Posterior cingulate gyrus (tissue), 11 donors: ENCODE measurements at places on chromosomes 12 and 14.

DNA sequence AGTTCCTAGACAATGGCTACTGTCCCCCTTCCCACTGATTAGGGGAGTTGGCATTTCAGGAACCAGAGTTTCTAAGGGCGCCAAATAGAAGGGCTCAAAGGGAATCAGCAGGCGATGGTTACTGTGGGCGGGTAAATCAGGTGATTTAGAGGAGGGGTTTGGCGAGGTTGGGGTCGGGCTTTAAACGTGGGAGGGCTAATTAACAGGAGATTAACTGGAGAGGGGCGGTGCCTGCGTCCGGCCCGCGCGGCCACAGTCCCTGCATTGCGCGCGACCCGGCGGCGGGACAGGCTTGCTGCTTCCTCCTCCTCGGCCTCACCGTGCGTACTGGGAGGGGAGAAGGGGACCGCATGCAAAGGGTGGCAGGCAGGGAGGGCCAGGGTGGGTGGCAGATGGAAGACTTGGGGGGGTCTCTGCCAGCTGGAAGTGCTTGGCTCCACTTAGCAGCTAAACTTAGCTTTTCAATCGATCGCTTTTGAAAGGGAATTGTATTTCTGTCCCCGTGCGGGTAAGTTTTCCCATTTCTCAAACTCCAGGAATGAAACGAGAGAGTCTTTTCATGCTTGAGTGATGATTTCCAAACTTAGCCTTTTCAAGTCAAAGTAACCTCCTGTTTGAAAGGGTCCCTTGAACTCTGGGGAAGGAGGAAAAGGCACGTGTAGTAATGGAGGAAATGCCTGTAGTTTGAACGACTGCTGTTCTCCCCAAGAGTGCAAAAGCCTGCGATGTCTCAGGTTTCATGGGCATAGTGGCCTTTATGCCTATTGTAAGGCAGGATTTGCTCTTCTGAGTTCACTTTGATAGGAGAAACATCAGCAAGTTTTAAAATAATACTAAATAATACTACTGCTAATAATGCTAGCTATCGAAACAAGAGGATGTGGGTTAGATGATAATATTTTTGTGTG lies at the start of gene MGST1:
Gene MGST1 (plus strand): TSS at position 255 of the 908 bp plus-strand sequence. CDS start 6,608 bp downstream, outside the sequence.
- no peak for DNase-seq

GRCh38 chr12:48994224-48995085 lies 4.7 kb downstream of the DDN start:
- no peak for DNase-seq

DNA sequence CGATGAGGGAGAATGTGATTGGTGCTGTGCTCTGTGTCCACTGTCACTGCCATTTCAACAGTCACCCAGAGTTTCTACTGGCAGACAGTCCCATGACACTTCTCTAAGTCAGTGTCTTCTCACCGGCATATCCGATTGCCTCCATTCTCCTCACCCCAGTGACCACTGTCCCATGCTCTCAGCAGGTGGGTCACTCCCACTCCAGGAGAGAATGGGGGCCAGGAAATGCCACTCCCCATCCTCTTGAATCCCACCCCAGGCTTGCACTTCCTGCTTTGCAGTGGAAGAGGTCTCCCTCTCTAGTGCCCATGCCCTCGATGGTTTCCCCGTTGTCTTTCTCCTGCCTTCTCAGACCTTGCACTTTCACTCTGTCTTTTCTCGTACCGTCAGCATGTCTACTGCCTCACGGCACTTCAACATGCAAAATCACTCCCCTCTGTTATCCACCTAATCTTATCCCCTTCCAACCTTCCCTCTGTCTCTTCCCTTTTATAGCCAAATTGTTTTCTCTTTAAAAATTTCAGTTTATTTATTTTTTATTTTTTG lies 2.2 kb upstream of the EP400 start:
- no peak for DNase-seq

DNA sequence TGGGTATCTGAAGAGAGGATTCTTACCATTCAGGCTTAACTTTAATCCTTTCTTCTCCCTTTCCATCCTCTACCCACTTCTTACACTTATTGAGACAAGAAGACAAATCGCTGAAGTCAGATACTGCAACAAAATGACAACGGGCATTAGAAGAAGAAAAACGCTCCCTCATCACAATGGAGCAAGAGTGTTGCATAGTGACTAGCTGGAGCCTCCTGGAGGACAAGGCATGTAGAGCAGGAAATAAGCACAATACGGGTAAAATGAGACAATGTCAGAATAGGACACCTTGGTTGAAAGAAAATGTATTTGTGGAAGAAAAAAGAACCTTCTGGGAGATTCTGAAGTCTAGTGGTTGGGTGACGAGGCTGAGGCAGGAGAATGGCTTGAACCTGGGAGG lies 501.0 kb downstream of the RERGL start:
- no peak for DNase-seq

DNA sequence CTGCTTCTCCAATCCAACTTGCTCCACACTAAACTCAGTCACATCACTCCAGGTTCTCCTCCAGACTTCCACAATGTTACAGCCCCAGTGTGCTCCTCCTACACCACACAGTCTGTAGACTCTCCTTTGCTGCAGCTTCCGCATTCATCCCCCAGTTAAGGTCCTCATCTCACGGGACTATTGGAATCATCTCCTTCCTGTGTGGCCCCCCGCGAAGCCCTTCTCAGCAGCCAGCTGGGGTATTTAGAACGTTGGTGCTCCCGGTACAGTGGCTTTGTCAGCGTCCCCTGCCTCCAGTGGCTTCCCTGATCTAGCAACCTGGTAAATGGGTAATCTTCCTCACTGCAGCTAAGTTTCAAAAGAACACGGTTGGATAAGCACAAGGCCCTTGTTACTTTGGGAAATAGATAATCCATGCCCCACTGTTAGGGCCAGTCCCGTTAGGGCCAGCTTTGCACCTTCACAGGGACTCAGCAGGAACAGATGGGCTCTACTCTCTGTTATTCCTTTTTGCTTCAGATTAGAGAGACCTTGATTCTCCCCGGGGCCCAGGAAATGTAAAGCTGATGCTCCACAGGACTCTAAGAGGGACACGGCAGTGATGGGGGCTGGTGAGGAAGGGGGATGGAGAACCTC lies 823 bp upstream of the TSPAN11 start:
- no peak for DNase-seq
